ENCODE measurements at places on chromosomes 6 and 20. TPM values are rescaled to one million over a fixed set of nuclear protein-coding genes. Genes with fewer than 3 reads are reported as not detected.

Gene C6orf118
- not detected for total RNA-seq

Gene SLC22A7
- not detected for total RNA-seq

Gene E2F3
- 35.0 TPM for total RNA-seq

Gene WFDC12
- not detected for total RNA-seq

Gene RCAN2
- 6.4 TPM for total RNA-seq

Gene KIAA0408
- total RNA-seq = 16.4 TPM

Gene BANF2
- not detected for total RNA-seq

Gene PRDM13
- total RNA-seq = not detected

Gene KCNK5
- 12.0 TPM for total RNA-seq

Gene PNLDC1
- 0.74 TPM for total RNA-seq

Gene KCNQ2
- total RNA-seq = not detected

Gene HCRTR2
- not detected for total RNA-seq

Gene SCRT2
- not detected for total RNA-seq

Gene NKX2-4
- total RNA-seq = not detected

Gene SLC17A3
- total RNA-seq = 0.66 TPM
